Smooth muscle cell of the pulmonary artery (primary cell): ENCODE measurements at places on chromosomes 11 and 22. TPM values are rescaled to one million over a fixed set of nuclear protein-coding genes. Genes with fewer than 3 reads are reported as not detected.

Gene SLCO2B1
- total RNA-seq = 0.03 TPM in 1 of 2 replicates, not detected in the other

Gene KRTAP5-8
- not detected in 2 replicates for total RNA-seq

Gene SCN3B
- total RNA-seq = 0.03 and 0.07 TPM in 2 replicates

Gene OLFML1
- 3.4 and 51.0 TPM in 2 replicates for total RNA-seq

Gene BUD13
- total RNA-seq = 7.7 and 8.9 TPM in 2 replicates

Gene CDC42EP2
- total RNA-seq = 15.8 and 19.8 TPM in 2 replicates

Gene SEC14L2
- total RNA-seq = 12.7 and 15.9 TPM in 2 replicates

Gene NUCB2
- total RNA-seq = 110 and 149 TPM in 2 replicates

Gene CD81
- total RNA-seq = 624 and 818 TPM in 2 replicates

Gene ATP6V1E1
- 197 and 240 TPM in 2 replicates for total RNA-seq

Gene CNGA4
- 0.07 and 0.17 TPM in 2 replicates for total RNA-seq

Gene OR51D1
- total RNA-seq = not detected in 2 replicates
